Left ventricle myocardium inferior (tissue), 1 donor: ENCODE measurements at places on chromosomes 12 and 14. TPM values are rescaled to one million over a fixed set of nuclear protein-coding genes. Genes with fewer than 3 reads are reported as not detected.
A peak's percentile ranks its signal among the peaks of the same experiment; 100 is the strongest.

GRCh38 chr12:96719660-96720362 lies 187.2 kb upstream of the NEDD1 start:
- no peaks in the 10 kb centered on the region for H3K27me3 ChIP-seq
- peak overlapping the region; percentile 56 for H3K4me3 ChIP-seq
- H3K4me1 ChIP-seq = no peaks in the 10 kb centered on the region
- no peak for DNase-seq
- H3K27ac ChIP-seq = peak overlapping the region; percentile 22
- no peaks in the 10 kb centered on the region for H3K36me3 ChIP-seq

GRCh38 chr14:100082723-100083122 lies 17.5 kb downstream of the EVL start:
- no peaks in the 10 kb centered on the region for H3K27me3 ChIP-seq
- peaks cover 24% of the 10 kb centered on the region for H3K36me3 ChIP-seq
- no peak for DNase-seq
- H3K27ac ChIP-seq = no peak overlapping the region
- peaks cover 15% of the 10 kb centered on the region for H3K4me1 ChIP-seq

The PPM1H gene
- 6.0 TPM for total RNA-seq

The GPR68 gene
- total RNA-seq = 0.41 TPM

GRCh38 chr14:98785578-98785977 lies 486.4 kb downstream of the BCL11B start:
- H3K27ac ChIP-seq = no peak overlapping the region
- no peaks in the 10 kb centered on the region for H3K36me3 ChIP-seq
- no peak for DNase-seq
- H3K4me3 ChIP-seq = no peak overlapping the region
- peaks cover 33% of the 10 kb centered on the region for H3K27me3 ChIP-seq

DNA sequence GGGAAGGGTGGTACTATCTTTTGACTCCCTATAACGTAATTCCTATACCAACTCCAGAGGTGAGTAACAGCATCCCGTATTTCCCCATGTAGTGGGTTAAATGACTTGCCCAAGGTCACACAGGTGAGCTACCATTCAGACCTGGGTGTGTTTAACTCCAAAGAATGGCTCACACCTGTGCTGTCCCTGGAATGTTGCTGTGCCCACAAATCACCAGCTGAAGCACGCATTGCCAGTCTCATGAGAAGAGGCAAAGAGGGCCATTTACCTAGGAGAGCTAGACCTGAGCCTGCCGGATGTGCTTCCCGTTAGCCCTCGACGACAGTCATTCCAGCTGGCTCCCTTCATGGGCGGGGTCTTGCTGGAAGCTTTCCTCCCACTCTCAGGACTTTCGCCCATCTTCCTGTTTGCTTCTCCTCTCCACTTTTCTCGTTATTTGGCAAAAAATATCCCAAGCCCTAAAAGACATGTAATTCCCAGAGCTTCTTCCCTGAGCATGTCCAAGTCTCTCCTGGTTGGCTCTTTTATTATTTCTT lies 106.6 kb upstream of the VASH1 start:
- H3K36me3 ChIP-seq = peaks cover 5% of the 10 kb centered on the region
- DNase-seq = no peak
- no peaks in the 10 kb centered on the region for H3K27me3 ChIP-seq
- no peak overlapping the region for H3K27ac ChIP-seq
- H3K4me1 ChIP-seq = no peaks in the 10 kb centered on the region

GRCh38 chr14:36942522-36943245 lies 229.7 kb downstream of the SLC25A21 start:
- no peak overlapping the region for H3K27ac ChIP-seq
- no peak overlapping the region for H3K4me3 ChIP-seq
- DNase-seq = no peak
- H3K4me1 ChIP-seq = no peaks in the 10 kb centered on the region

- peaks cover 29% of the 10 kb centered on the region for H3K4me1 ChIP-seq
- H3K27ac ChIP-seq = peak overlapping the region; percentile 11
- peak overlapping the region; percentile 84 for H3K4me3 ChIP-seq
- peaks cover 29% of the 10 kb centered on the region for H3K36me3 ChIP-seq
- peak; percentile 59 for DNase-seq
Observed at GRCh38 chr14:23056145-23056955, 970 bp downstream of the CDH24 start.

DNA sequence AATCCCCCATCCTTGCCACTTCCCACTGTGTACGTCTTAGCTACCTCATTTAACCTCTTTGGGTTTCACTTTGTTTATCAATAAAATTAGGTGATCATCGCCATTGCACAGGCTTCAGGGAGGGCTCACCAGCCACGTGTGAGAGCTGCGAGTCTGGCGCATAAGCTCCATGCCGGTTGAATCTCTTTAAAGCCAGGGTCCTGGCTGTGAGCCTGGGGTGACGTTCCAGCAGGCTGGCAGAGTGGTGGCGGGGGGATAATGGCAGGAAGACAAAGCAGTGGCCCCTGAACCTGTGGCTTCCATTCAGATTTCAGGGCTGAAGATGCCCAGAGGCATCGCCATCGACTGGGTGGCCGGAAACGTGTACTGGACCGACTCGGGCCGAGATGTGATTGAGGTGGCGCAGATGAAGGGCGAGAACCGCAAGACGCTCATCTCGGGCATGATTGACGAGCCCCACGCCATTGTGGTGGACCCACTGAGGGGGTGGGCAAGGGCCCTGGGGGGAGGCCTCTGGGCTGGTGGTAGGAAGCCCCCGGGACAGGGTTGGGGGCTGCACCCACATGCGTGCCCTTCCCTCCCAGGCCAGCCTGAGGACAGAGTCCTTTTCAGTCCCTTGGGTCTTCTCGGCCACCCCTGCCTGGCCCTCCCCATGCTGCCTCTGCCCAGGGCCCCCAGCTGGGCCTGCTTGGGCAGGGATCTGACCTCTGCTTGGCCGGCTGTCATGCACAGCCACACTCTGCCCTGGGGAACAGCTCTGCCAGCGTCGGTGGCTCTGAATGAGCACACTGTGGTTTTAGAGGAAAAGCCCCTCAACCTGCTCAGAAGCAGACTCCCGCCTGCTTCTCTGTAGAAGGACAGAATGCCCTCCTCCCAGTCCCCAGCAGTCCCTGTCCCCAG lies 8.6 kb upstream of the NXPH4 start:
- H3K4me1 ChIP-seq = peaks cover 33% of the 10 kb centered on the region
- peaks cover 86% of the 10 kb centered on the region for H3K36me3 ChIP-seq

- no peaks in the 10 kb centered on the region for H3K4me1 ChIP-seq
- no peak overlapping the region for H3K27ac ChIP-seq
- no peaks in the 10 kb centered on the region for H3K27me3 ChIP-seq
- H3K36me3 ChIP-seq = no peaks in the 10 kb centered on the region
- no peak overlapping the region for H3K4me3 ChIP-seq
Observed at GRCh38 chr12:97267594-97268202, 194.9 kb upstream of the RMST start.

The CCDC177 gene
- total RNA-seq = not detected

- no peaks in the 10 kb centered on the region for H3K36me3 ChIP-seq
- no peaks in the 10 kb centered on the region for H3K4me1 ChIP-seq
- H3K27me3 ChIP-seq = peaks cover 73% of the 10 kb centered on the region
- H3K4me3 ChIP-seq = no peak overlapping the region
- H3K27ac ChIP-seq = no peak overlapping the region
Observed at GRCh38 chr14:106619606-106620005, 1093.2 kb downstream of the TMEM121 start.

The CLEC4C gene
- not detected for total RNA-seq

DNA sequence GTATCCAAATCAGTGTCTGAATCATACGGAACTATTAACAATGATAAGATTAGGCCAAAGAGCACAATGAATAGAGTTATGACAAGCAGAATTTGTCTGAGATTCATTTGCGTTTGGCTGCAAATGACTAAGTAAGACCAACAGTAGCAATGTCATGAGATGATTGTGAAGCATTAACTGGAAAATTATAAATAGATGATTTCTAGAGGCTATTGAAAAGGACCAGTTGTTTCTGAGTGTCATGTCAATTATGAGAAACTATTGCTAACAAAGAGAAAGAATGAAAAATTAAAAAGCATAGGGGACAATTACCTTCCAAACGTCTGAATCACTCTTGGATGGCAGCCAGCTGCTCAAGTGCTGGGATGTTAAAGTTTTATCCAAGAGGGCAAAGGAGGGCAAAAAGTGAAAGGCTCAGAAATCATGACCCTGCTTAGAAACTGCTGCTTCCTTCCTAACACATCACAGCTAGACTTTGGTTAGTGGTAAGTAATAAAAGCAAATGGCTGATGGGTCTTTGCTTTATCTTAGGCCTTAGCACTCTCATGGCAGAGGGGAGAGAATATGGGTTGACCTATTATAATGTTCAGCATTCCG lies 89.0 kb downstream of the AKAP6 start:
- peak; percentile 31 for DNase-seq
- H3K4me3 ChIP-seq = peak overlapping the region; percentile 57
- H3K27me3 ChIP-seq = no peaks in the 10 kb centered on the region
- peak overlapping the region; percentile 83 for H3K27ac ChIP-seq
- peaks cover 28% of the 10 kb centered on the region for H3K4me1 ChIP-seq
- peaks cover 7% of the 10 kb centered on the region for H3K36me3 ChIP-seq

DNA sequence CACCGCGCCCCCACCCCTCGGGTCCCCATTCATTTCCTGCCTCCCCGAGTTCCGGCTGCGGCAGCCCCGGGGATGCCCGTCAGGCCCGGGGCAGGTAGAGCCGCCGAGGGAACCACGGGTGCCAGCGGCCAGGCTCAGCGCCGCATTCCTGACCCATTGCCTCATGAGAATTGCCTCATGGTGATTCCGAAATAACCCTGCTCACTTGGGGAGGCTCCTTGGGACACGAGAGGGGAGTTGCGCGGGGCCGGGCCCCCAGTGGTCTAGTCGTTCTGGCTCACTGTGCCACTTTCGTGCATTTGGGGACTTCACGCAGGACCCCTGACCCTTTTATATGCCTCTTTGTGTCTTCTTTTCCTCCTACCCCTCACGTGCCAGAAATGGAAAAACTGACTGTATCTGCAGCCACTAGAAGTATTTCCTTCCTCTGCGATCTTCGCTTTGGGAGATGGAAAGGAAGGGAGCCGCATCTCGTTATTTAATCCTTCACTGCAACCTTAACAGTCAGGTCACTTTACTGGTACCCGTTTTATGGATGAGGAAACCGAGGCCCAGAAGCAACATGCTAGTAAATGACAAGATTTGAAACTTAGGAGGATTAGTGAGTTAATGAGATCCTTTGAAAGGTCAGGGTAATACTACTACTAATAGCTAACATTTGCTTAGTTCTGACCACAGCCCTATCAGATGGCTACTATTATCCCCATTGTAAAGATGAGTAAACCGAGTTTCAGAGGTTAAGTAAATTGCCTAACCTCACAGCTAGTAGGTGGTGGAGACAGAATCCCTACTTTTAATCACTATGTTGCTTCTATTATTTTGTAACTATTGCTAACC lies 768 bp downstream of the PTPN11 start:
- peaks cover 68% of the 10 kb centered on the region for H3K4me1 ChIP-seq
- H3K36me3 ChIP-seq = no peaks in the 10 kb centered on the region
- peak overlapping the region; percentile 90 for H3K4me3 ChIP-seq

DNA sequence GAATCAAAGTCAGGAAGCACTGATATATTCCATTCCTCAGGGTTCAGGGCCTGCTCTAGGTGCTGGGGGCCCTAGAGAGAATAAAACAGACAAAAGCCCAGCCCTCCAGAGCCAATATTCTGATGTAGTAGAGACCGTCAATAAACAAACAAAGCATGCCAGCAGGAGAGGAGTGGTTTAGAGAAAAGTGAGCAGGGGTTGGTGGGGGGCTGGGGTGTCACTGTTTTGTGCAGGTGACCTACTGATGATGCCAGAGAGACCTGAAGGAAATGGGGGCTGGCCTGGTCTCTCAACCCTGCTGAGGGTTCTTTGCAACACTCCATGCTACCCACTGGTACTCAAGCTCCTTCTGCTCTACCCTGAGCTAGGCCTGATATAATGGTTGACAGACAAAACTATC lies 26.5 kb downstream of the IL26 start:
- no peak overlapping the region for H3K4me3 ChIP-seq
- H3K4me1 ChIP-seq = no peaks in the 10 kb centered on the region
- H3K27me3 ChIP-seq = peaks cover 18% of the 10 kb centered on the region
- H3K27ac ChIP-seq = no peak overlapping the region
- DNase-seq = no peak

The AMN gene
- total RNA-seq = not detected

The SIX4 gene
- total RNA-seq = 1.5 TPM

- no peak overlapping the region for H3K27ac ChIP-seq
- no peaks in the 10 kb centered on the region for H3K36me3 ChIP-seq
- no peaks in the 10 kb centered on the region for H3K27me3 ChIP-seq
- no peak overlapping the region for H3K4me3 ChIP-seq
- no peak for DNase-seq
Observed at GRCh38 chr12:41277946-41278267, 89.8 kb downstream of the PDZRN4 start.

The ASB8 gene
- 80.3 TPM for total RNA-seq

The TMEM119 gene
- total RNA-seq = 1.3 TPM

GRCh38 chr12:95955549-95956159 lies 12.5 kb downstream of the AMDHD1 start:
- H3K4me1 ChIP-seq = no peaks in the 10 kb centered on the region
- H3K36me3 ChIP-seq = no peaks in the 10 kb centered on the region
- H3K4me3 ChIP-seq = no peak overlapping the region
- peaks cover 6% of the 10 kb centered on the region for H3K27me3 ChIP-seq
- DNase-seq = no peak

- H3K4me3 ChIP-seq = no peak overlapping the region
- no peaks in the 10 kb centered on the region for H3K36me3 ChIP-seq
Observed at GRCh38 chr12:30145684-30146032, 361.9 kb upstream of the TMTC1 start.

GRCh38 chr14:36771028-36771640 lies 109.5 kb downstream of the PAX9 start:
- no peak for DNase-seq
- H3K4me1 ChIP-seq = no peaks in the 10 kb centered on the region
- H3K27ac ChIP-seq = no peak overlapping the region
- no peak overlapping the region for H3K4me3 ChIP-seq

GRCh38 chr12:72057330-72057914 lies 118.8 kb downstream of the TPH2 start:
- H3K4me3 ChIP-seq = no peak overlapping the region
- H3K27me3 ChIP-seq = no peaks in the 10 kb centered on the region
- H3K36me3 ChIP-seq = no peaks in the 10 kb centered on the region
- no peaks in the 10 kb centered on the region for H3K4me1 ChIP-seq

GRCh38 chr14:92759679-92760523 lies 11.5 kb upstream of the LGMN start:
- H3K4me3 ChIP-seq = no peak overlapping the region
- H3K36me3 ChIP-seq = no peaks in the 10 kb centered on the region
- no peak overlapping the region for H3K27ac ChIP-seq
- H3K4me1 ChIP-seq = no peaks in the 10 kb centered on the region

The CREBL2 gene
- 14.9 TPM for total RNA-seq

DNA sequence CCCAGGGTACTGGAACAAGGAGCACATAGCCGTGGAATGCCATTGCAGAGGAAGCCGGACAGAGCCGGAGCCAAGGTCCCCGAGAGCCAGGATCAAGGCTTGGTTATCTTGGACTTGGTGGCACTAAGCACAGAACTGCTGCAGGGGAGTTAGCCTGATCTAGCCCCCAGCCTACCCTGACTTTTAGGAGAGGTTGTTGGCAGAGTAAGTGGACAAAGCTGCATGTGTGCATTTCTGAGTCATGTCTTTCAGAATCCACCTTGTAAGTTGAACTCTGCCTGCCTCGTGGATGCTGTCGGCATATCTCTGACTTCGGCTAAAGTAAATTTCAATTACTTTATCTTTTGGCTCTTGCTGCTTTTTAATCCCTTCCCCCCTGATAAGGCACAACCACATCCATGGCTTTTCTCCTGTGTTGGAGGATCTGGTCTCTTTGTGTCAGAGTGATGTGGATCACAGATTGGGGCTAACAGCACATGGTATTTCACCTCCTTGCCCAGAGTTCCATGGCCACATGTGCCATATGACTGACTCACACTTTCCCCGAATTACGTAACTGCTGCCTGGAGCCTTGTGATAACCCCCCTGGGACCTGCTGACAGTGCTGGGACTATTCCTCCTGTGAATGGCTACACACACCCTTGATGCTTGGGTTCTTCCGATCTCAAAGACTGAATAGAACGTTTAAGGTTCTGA lies 240.3 kb downstream of the EMP1 start:
- no peak for DNase-seq
- peaks cover 12% of the 10 kb centered on the region for H3K4me1 ChIP-seq
- no peak overlapping the region for H3K27ac ChIP-seq
- H3K4me3 ChIP-seq = no peak overlapping the region
- peaks cover 63% of the 10 kb centered on the region for H3K27me3 ChIP-seq
